ENCODE measurements at places on chromosomes 16 and 17. TPM values are rescaled to one million over a fixed set of nuclear protein-coding genes. Genes with fewer than 3 reads are reported as not detected.

Gene KRT39
- total RNA-seq, result not detected

GRCh38 chr16:49959552-49960277, 65.3 kb upstream of the CNEP1R1 start:
- no peak for DNase-seq

GRCh38 chr17:29838961-29839360, 91.1 kb downstream of the SSH2 start:
- DNase-seq, result no peak

Gene TMEM204
- total RNA-seq, result 58.7 TPM

- DNase-seq, result no peak
Observed at GRCh38 chr17:77356690-77357201, 216.0 kb downstream of the SEC14L1 start.

Gene RAC3
- 7.9 TPM for total RNA-seq

Gene CSH1
- not detected for total RNA-seq

DNA sequence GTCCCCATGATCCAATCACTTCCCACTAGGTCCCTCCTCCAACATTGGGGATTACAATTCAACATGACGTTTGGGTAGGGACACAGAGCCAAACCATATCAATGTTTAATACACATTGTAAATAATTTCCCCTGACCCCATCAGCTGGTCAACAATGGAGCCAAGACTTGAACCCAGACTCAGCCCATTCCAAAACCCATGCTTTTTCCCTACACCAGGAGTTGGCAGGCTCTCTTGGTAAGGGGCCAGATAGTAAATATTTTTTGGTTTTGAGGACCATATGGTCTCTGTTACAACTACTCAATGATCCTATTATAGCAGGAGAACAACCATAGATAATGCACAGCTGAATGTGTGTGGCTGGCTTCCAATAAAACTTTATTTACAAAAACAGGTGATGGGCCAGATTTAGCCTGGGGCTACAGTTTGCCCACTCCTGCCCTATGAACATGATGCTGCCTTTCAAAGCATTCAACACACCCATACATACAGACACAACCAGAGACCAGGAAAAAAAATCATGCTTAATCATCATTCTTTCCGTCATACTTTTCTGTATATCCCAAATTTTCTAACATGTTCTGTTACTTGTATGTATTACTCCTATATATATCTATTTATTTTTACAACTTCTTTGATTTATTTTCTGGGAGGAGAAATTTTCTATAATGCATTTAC, 22.1 kb upstream of the MSI2 start:
- DNase-seq, result no peak

- no peak for DNase-seq
Observed at GRCh38 chr17:66781135-66781534, 53.8 kb upstream of the CACNG5 start.

- no peak for DNase-seq
Observed at GRCh38 chr17:163514-164098, 17.8 kb downstream of the DOC2B start.

DNA sequence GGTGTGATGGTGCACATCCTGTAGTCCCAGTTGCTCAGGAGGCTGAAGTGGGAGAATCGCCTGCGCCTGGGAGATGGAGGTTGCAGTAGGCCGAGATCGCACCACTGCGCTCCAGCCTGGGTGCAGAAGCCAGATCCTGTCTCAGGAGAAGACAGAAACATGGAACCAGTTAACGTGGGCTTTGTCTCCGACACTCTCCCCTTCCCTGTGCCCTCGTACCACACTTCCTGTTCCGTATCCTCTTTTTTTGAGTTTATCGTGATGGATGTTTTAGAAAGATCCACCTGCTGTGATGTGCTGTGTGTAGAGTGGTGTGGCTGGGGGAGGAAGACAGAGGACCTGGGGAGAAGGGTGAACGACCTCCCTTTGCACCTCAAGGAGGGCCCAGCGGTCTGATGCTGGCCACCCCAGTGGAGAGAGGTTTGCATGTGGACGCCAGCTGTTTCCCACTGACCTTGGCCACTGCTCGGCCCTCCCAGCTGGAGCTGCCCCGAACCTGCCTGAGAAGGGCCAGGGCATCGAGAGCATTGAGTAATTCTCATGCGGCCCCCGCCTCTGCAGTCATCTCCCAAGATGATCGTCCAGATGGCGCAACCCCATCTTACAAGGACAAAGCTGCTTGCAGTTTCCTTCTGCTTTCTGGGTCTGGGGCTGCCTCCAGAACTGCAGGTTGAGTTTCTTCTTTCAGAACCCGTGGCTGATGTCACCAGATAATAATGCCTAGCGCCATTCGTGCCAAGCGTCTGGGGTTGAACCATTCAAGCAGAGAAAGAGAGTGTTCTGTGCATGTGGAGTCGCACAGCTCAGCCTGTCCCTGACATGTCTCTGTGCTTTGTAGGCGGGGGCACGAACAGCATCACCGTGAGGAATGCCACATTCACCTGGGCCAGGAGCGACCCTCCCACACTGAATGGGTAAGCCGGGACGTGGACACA, 126.3 kb downstream of the ABCC1 start:
- DNase-seq, result no peak

Gene CKLF
- total RNA-seq, result 36.7 TPM

Gene POLG2
- total RNA-seq, result 19.6 TPM

Gene CALB2
- total RNA-seq, result 98.1 TPM

DNA sequence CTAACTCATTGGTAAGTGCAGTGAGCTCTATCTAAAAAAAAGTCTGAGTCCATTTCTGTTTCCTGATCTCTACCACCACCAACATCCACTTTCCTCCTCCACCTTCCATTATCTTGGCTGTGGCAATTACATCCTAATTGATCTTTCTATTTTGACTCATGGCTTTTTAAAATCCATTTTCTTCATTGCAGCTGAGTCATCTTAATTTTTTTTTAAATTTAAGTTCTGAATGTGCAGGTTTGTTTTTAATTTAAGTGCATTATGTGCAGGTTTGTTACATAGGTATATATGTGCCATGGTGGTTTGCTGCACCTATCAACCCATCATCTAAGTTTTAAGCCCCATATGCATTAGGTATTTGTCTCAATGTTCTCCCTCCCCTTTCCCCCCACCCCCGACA, 390.7 kb downstream of the XYLT1 start:
- no peak for DNase-seq

- DNase-seq, result no peak
Observed at GRCh38 chr17:3773511-3773910, 27.5 kb downstream of the ITGAE start.

- no peak for DNase-seq
Observed at GRCh38 chr17:57595947-57596695, 149.0 kb downstream of the CCDC182 start.

DNA sequence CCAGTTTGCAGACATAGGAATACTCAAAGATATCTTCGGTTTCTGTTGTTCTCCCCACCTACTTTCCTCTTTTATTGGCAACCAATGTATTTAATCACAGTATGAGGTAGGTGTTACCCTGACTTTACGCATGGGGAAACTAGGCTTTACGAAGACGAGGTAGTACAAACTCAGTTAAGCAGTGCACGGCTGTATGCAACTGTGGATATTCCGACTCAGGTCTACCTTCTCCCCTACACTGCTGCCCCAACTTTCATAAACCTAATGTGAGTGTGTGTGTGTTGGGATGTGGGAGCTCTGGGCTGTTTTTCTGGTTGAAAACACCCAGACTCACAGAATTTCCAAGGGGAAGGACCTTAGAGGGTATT, 1.2 kb upstream of the GPT2 start:
- DNase-seq, result no peak

- no peak for DNase-seq
Observed at GRCh38 chr17:3660311-3660891, 8.0 kb downstream of the TAX1BP3 start.

DNA sequence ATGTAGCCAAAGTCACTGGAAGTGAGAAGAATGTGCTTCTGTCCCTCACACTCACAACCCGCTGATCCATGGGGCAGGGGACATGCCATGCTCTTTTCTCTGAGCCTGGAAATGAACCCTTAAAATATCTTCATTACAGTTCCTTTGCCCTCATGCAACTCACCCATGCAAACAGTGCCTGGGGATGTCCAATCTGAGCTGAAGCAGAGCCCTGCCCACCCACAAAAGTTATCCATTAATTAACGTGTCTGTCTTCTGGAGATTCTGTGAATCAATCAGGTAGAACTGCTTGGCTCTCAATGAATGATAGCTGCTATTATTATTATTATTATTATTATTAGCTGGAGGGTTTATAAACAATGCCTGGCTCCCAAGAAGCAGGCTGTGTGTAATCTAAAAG, 133.7 kb downstream of the USP31 start:
- no peak for DNase-seq

DNA sequence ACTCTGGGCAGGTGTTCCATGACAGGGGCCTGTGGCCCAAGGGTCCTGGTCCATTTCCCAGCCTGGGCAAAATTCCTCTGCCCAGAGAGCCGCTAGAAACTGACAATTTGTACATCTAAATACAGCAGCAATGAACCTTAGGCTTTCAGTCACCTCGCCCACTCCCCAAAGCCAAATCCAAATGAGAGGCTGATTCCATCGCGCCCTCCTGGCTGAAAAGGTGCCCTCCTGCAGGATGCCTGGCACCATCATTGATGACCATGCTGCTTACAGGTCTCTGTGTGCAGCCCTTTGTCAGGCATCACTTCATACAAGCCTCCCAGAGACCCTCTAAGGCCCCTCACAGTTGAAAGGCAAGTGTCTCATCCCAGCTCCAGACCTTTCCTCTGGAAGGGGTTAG, 114.7 kb downstream of the C16orf78 start:
- DNase-seq, result no peak

Gene KRT20
- not detected for total RNA-seq

Gene FBXO47
- not detected for total RNA-seq

GRCh38 chr17:45246861-45247428, 14.9 kb downstream of the SPATA32 start:
- DNase-seq, result no peak

GRCh38 chr17:75557075-75557851, 30.3 kb upstream of the MYO15B start:
- no peak for DNase-seq

DNA sequence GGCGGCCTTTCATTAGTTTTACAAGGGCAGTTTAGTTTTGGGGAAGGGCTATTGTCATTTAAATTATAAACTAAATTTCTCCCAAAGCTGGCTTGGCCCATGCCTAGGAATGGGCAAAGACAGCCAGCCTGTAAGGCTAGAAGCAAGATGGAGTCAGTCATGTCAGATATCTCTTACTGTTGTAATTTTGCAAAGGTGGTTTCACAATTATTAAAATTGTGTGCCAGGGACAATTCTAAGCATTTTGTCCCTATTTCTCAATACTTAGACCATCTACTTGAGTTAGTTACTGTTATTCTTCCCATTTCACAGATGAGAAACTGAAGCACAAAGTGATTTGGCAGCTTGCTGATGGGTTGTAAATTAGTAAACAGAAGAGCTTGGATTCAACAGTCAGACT, 467.7 kb upstream of the GOT2 start:
- DNase-seq, result no peak

Gene KRT24
- not detected for total RNA-seq

Gene DNAAF8
- 0.72 TPM for total RNA-seq

DNA sequence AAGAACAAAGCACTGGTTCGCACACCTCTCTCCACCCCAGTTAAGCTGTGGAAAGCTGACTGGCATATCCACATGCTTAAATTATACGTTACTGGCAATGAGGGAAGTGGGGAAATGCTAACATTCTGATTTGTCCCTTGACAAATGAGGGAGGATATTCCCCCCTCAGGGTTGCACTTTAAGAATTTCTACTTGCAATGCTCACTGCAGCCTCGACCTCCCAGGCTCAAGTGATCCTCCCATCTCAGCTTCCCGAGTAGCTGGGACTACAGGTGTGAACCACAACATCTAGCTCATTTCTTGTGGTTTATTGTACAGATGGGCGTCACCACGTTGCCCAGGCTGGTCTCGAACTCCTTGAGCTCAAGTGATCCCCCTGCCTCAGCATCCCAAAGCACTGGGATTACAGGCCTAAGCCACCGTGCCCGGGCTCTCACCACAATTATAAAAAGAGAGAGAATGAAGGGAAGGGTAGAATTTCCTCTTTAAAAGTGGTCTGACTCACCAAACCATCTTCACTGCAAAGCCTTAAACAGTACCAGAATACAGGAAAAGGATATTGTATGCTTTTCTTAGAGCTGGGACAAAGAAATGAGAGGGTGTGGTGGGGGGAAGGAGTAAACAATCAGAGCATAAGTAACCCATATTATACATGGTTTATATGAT, 38.9 kb downstream of the KANSL1 start:
- DNase-seq, result no peak

GRCh38 chr16:48225456-48225855, 18.6 kb upstream of the LONP2 start:
- no peak for DNase-seq

GRCh38 chr17:82863383-82863940, 23.6 kb upstream of the ZNF750 start:
- no peak for DNase-seq

Gene HSBP1
- total RNA-seq, result 20.0 TPM

- no peak for DNase-seq
Observed at GRCh38 chr16:67238806-67239470, 8.3 kb downstream of the FHOD1 start.
